ENCODE measurements at places on chromosomes 3 and 15. TPM values are rescaled to one million over a fixed set of nuclear protein-coding genes. Genes with fewer than 3 reads are reported as not detected.

PAQR5 gene
- total RNA-seq: not detected

CHST2 gene
- total RNA-seq: 51.7 TPM

MITF gene
- 0.25 TPM for total RNA-seq

CPEB1 gene
- 15.2 TPM for total RNA-seq

GOLGA8J gene
- not detected for total RNA-seq

TICRR gene
- total RNA-seq: 2.7 TPM

VIPR1 gene
- total RNA-seq: not detected

SCN5A gene
- 4.8 TPM for total RNA-seq

CPLX3 gene
- 0.32 TPM for total RNA-seq

TMEM207 gene
- not detected for total RNA-seq

BCL6 gene
- 2.5 TPM for total RNA-seq

SPESP1 gene
- total RNA-seq: not detected

ECE2 gene
- total RNA-seq: 1.6 TPM

GRK7 gene
- total RNA-seq: not detected

DNA sequence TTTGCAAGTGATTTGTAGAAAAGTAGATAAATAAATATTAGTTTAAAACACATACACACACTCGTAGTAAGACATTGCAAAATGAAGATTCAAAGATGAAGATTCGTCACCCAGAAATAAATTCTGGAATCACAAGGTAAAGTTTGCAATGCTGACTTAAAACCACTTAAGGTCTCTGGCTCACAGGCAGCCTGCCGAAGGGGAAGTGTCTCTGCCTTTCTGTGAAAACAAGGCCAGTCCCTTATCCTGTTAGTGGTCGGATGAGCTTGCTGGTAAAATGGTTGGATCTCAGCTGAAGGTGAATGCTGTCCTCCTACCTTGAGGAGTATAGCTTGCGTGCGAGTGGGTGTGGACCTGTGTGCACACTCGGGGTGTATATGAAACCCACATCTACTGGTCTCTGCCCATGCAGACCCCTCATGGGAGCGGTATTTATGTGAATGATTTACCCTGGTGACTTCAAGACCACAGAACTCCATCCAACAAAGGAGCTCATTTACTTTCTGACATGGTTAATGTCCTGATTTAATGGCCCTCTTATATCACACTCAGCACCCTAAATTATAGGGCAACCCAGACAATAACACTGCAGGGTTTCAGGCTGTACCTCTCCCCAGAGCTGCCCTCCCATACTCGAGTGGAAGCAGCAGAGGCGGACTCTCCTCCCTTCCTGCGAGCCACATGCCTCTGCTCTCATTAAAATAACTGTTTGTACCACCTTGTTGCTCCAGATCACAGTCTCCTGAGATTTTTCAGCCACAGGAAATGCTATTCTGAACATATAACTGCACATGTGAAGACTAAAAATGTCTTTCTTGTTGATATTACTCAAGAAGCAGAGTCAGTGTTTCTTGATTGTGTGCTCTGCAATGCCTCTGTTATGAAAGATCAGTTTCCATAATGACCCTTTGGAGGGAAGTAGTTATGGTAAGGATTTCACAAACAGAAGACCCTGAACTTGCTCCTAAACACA, 45.9 kb upstream of the ALDH1A3 start:
- DNase-seq: no peak

- DNase-seq: no peak
Observed at GRCh38 chr3:37144806-37145205, 29.6 kb downstream of the LRRFIP2 start.

- no peak for DNase-seq
Observed at GRCh38 chr15:76756381-76756780, 148.8 kb downstream of the SCAPER start.

DNA sequence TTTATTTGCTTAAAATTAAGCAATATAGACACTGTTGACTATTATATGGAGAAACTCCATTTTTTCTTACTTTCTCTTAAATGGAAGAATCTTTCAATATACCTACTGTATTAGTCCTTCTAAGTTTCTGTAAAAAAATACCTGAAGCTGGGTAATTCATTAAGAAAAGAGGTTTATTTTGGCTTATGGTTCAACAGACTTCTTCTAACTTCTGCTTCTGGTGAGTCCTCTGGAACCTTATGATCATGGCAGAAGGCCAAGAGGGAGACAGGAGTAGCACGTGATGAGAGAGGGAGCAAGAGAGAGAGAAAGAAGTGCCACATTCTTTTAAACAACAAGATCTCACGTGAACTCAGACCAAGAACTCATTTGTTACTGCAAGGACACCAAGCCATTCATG, 573.3 kb downstream of the MCTP2 start:
- DNase-seq: no peak

DNA sequence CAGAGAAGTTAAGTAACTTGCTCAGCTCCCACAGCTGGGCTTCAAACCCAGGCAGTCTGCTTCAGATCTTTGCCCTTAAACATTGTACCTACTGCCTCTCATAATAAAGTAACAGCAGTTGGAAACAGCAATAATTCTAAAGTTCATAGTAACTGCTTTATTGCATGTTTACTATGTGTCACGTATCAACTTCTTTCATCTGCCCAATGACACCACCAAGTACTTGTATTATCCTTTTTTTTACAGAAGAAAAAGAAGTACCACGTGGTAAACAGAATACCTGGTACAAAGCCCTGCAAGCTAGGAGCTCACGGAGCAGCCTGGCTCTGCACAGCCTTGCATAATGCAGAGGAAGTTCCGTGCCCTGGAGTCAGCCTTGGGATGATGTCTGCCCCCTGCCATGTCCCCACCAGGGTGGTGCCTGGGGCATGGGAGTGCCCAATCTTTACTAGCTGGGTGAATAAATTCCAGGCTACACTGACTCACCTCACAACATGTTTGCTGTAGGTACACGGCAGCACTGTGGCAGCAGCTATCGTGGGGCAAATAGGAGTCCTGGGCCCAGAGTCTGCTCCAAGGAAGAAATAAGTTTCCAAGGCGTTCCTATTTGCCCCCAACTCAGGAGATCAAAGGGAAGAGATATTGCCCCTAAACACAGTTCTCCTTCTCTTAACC, 77.2 kb downstream of the LDHAL6B start:
- DNase-seq: no peak

GRCh38 chr15:100942656-100943425, 23.7 kb downstream of the LRRK1 start:
- DNase-seq: no peak

DNA sequence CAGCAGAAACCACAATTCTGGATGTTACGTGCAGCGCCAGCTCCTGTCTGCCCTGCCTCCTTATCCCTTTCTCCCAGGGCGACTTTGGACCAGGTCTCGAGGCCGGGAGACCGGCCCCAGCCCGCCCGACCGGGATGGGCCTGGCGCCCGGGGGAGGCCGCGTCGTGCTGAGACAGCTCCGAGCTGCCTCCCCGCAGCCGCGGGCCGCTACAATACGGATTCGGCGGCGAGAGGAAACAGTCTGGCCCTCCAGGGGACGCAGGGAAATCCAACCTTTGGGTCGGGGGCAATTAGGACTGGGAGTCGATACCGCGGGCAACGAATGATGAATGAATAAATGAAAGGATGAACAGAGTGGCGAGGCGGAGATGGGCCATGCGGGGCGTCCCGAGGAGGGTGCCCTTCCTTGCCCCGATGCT, 537 bp downstream of the GRAMD2A start:
- no peak for DNase-seq

DNA sequence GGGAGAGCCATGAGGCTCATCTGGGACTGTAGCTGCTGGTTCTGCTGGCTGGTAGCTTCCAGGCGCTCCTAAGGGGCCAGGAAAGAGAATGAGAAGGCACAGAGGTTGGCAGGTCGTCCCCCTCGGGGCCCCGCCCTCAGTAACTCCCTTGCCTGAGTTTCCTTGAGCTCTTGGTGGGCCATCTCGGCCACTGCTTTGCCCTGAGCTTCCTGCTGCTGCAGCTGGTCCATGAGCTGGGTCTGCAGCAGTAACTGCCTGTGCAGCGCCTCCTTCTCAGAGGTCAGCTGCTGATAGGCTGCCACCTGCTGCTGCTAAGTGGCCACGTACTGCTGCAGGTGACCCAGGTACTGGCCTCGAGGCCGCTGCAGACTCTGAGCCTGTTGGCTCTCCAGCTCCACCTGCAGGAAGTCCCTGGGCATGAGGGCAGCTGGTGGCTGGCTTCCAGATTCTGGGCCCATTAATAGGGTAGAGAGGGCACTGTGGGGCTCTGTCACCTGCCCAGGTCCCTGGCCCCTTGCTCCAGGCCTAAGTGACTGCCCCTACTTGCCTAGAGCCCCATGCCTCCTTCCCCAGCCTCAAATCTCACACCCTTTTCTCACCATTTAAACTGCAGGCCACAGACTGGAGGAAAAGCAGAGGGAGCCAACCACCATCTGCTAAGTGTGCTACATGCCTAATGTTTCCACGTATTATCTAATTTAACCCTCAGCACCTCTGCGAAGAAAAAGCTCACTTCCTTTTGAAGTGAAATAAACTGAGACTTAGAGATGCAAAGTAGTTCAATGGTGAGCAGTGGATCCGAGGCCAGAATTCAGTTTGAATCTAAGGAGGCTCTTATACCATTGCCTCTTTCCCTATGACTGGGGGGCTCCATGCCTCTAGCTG, 10.8 kb upstream of the VPS33B start:
- peak; percentile 62 for DNase-seq

DNA sequence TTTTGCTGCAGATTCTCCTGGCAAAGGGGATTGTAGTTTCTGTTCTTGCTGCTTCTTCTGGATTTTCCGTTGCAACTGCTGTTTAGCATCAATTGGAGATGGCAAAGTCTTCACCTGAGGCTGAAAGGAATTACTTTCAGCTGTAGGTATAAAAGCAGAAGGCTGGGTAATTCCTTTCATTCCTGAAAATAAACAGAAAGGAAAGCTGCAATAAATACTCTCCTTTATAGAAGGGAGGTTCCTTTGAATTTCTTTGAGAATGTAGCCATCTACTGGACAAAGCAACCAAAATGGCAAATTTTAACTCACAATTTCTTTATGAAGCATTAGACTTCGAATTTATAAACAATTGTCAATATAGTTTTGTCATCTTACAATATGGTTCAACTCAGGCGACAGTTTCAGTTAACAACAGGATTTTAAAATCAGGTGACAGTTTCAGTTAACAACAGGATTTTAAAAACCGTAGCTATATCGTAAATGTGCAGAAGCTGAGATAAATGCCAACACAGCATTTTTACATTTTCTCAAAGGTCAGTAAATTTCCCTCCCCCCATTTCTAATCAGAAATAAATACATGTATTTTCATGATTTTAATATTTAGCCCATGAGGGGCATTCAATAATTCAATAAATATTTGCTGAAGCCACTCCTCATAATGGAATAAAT, 104.9 kb upstream of the NEDD4 start:
- DNase-seq: no peak

- no peak for DNase-seq
Observed at GRCh38 chr3:29255854-29256696, 24.8 kb upstream of the RBMS3 start.

DNA sequence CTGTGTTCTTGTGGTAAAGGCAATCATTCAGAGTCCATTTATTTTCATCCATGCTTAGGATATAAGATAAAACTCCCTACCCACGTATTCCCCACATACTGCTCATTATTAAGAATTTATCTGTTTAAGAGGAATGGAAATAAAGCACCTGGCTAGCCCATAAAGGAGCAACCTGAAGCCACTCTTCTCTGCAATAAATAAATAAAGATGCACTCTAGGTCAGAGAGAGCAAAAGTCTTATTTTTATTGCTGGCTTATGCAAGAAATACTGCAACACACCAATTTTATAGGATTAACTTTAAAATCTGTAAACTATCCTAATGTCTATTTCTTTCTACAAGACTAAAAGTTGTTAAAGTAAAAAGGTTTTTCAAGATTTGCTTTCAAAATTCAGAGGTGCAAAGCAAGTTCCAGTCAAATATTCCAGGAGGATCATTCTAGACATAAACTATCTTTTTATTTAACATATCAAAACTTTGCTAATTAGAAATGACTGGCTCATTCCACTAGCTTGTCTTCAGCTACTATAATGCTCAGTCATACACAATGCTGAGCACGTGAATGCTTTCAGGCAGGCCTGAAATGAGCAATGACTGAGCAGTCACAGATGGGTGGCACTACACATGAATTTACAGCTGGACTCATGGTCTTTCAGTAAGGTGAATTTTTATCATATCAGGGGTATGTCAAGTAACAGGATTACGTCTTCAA, 7.1 kb downstream of the TJP1 start:
- DNase-seq: no peak

DNA sequence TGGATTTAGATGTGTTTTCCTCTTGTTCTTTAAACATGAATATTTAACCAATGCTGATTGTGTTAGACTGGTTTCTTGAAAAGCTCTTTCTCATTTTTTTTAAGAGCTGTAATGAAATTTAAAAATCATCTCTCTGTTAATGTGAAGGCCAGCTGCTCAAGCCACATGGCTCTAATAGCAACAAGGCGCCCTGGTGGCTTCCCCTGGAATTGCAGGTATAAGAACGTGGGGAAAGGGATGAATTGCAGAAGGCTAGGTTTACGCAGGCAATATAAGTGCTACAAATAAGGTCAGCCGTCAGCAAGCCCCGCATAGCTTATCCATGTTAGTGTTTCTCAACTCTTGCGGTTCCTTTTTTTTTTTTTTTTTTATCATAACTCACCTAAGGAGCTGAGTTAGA, 108.5 kb downstream of the SAMMSON start:
- peak; percentile 70 for DNase-seq

GRCh38 chr3:157692468-157692867, 189.3 kb upstream of the VEPH1 start:
- no peak for DNase-seq

DNA sequence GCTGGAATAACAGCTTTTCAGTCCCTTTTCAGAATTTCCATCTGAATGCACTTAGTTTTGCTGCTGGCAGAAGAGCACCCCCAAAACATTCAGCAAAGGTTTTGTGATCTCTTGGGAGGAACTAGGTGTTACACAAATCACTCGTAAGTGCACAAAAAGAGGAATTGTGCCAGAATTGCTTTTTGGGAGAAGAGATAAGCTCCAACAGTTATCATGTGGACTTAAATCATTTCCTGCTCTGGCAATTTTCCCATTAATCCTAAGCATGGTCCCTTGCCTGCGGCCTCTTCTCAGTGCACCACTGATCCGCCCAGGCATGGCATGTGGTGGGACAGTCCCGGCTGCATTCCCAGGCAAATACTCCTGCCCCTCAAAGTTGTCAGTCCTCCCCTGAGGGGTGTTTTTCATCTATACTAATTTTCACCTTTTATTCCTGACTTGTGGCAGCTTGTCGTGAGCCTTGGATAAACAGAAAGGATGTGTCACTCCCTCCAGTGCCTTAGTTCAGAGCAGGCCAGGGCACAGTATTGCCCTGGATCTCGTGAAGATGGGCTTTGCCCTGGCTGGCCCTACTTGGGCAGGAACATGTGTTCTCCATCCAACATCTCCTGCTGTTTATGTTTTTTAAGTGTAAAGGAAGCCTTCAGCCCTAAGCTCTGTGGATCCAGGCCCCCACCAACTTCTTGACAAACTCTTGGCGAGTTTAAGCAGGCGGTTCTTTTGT, 44.6 kb upstream of the VILL start:
- no peak for DNase-seq

GRCh38 chr3:159859424-159859823, 129.2 kb upstream of the IL12A start:
- DNase-seq: no peak

GRCh38 chr15:61621146-61621545, 392.0 kb upstream of the RORA start:
- DNase-seq: peak; percentile 64

Measured in glutamatergic neuron (in vitro differentiated cells).